ENCODE measurements at places on chromosomes 11 and 22.

GRCh38 chr22:30005213-30005857 is 74.9 kb upstream of the HORMAD2 start:
- DNase-seq = peak; percentile 76

DNA sequence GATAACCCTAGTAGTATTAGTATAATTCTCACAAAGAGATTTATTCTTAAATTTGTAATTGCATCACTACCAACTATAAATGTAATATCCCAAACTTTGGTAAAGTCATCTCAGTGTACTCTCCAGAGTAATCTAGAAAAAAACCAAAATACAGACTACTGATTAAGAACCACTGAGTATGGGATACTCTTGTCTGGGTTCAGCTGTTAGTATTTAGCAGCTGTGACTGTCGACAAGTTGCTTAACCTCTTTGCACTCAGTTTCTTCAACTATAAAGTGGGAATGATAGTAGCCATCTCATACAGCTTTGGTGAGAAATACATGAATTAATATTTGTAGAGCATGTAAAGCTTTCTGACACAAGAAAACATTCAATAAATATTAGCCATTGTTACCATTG is 35.3 kb downstream of the C11orf65 start:
- no peak for DNase-seq

- DNase-seq = no peak
Observed at GRCh38 chr11:110409174-110409573, 20.6 kb upstream of the FDX1 start.

DNA sequence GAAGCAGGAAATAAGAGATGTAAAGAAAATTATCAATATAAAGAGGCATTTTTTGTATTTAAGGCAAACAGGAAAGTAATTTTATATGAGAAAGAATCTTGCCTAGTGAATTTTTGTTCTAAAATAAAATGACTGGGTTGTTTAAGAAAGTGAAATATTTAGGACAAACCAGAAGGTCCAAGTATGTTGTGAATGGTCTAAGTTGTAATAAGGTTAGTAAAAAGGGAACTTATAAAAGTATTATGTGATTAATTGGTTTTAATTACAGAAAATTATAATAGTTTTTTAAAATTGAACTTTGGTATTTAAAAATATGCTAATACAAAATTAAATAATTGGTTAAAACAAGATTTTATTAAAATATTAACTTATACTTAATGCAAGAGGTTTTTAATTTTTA is 26.6 kb upstream of the EI24 start:
- no peak for DNase-seq

DNA sequence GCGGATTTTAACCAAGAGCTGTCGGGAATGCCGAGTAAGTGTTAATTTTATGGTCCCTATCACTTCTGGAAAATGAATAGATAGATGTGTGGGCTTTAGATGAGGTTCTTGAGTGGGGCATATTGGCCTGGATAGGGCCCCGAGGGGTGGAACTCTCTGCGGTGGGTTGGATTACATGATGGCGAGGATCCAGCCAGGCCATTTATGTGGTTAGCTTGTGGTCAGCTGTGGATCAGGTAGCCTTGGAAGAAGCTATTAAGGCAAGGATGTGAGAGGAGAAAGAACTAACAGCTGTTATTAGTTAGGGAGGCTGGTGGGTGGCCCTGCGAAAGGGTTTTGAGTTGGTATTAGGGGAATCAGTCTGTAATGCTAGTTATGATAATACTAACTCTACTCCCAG is 268.4 kb downstream of the NELL1 start:
- no peak for DNase-seq

All from EH (cell line).